ENCODE measurements at places on chromosomes 2 and 18.
A peak's percentile ranks its signal among the peaks of the same experiment; 100 is the strongest.

DNA sequence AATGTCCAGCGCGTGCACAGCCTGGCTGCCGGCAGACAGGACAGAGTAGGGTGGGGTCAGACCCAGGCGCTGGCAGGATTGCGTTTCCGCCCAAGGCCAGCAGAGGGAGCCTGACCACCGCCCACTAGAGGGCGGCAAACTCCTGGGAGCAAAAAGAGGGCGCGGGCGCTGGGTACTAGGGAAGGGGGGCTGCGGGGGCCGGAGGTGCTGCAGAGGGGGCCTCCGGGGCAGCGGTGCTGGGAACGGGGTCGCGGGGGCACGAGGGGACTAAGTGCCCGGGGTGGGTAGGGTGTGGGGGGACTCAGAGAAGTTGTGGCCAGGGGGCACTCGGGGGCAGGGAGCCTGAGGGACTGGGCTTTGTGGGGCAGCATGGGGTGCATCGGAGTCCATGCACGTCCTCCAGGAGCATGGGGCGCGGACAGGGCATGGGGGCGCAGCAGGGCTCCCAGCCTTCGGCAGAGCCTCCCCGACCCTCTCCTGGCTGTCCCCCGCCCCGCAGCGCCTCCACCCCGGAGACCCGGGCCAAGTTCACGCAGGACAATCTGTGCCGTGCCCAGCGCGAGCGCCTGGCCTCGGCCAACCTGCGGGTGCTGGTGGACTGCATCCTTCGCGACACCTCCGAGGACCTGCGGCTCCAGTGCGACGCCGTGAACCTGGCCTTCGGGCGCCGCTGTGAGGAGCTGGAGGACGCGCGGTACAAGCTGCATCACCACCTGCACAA lies 3.2 kb downstream of the TEKT4 start:
- DNase-seq, result peak; percentile 12

- DNase-seq, result no peak
These were observed 87.7 kb downstream of the TGOLN2 start for GRCh38 chr2:85240055-85240454.

- DNase-seq, result no peak
These were observed 95.7 kb upstream of the POU3F3 start for GRCh38 chr2:104758199-104758620.

DNA sequence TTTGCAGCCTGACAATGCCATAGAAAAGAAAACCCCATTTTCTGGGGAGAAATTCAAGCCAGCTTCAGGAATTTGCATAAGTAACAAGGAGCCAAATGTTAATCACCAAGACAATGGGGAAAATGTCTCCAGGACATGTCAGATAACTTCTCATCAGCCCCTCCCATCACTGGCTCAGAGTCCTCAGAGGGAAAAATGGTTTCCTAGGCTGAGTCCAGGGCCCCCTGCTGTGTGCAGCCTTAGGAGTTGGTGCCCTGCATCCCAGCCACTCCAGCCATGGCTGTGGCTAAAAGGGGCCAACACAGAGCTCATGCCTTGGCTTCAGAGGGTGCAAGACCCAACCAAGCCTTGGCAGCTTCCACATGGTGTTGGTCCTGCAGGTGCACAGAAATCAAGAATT lies 63.7 kb upstream of the FANCL start:
- no peak for DNase-seq

- DNase-seq, result no peak
These were observed 49.8 kb downstream of the QPCT start for GRCh38 chr2:37394263-37394662.

DNA sequence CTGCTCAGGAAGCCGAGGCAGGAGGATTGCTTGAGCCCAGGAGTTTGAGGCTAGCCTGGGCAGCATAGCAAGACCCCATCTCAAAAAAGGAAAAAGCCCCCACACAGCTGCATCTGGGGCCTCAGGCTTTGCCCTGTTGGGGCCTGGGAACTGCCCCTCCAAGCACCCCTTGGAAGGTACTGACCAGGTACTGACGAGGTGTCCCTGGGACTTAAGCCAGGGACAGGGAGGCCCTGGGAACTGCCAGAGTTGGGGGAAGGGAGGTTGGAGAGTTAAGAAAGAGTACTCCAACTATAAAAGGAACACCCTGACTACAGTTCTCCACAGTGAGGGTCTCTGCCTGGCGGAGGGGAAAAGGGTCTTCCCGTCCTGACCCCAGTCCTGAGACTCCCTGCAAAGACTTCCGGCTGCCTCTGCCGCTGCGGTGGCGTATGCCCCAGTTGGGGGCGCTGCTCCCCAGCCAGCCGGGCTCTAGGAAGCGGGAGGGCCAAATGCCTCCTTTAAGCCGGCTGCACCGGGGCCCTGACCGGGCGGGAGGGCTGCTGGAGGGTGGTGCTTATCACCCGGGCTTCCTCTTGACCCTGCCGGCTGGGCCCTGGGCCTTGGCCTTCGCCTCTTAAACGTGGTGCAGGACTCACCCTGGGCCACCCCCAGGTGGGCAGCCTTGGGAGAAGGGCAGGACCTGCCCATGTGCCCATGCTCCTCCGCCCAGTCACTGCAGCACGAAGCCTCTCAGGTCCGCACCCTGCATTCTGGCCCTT lies 12.8 kb downstream of the SLC30A3 start:
- DNase-seq, result peak; percentile 29

GRCh38 chr2:60520151-60520876 lies 33.1 kb downstream of the BCL11A start:
- no peak for DNase-seq

- no peak for DNase-seq
These were observed 13.5 kb downstream of the ZBTB7C start for GRCh38 chr18:48395646-48396045.

- DNase-seq, result peak; percentile 15
These were observed 201.4 kb downstream of the SOCS6 start for GRCh38 chr18:70489986-70490933.

DNA sequence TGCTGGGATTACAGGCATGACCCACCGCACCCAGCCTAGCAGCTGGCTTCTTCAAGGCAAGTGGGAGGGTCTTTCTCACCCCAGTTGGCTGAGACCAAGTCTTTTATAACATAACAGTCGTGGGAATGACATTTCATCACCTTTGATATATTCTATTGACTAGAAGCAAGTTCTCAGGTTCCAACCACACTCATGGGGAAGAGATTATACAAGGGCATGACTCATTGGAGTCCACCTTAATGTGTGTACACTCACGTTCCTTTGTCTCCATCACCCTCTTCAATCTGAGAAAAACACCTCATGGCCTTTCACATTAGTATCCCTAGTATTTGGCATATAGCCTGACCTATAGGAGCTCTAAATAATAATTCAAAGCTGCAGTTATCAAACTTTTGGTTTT lies 2.8 kb upstream of the BBS5 start:
- DNase-seq, result no peak

DNA sequence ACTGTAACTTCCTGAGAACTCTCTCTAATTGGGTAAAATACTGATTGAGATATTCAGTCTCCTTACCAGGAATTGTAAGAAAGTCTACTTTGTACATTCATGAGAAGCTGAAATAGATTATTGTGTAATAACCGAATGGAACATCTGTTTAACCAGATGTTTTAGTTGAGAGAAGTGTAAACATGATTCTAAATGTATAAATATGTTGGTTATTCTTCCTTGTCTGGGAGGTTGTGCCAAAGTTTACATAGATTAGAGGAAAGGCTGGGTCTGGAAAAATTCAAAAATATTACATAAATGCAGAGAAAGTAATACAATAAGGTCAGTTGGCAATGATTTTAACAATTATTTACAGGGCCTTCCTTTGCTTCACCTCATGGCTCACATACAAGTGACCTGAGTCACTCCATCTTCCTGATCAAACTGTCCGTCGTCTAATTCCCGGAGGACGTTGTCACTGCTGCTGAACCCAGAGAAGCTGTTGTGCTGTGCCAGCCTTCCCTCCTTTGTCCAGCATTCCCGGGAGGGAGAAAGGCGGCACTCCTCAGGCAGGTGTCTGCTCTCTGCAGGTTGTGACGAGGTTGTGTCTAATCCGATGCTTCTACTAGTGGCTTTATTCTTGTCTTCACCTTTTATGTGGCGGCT lies 55.9 kb downstream of the MOB4 start:
- DNase-seq, result no peak

DNA sequence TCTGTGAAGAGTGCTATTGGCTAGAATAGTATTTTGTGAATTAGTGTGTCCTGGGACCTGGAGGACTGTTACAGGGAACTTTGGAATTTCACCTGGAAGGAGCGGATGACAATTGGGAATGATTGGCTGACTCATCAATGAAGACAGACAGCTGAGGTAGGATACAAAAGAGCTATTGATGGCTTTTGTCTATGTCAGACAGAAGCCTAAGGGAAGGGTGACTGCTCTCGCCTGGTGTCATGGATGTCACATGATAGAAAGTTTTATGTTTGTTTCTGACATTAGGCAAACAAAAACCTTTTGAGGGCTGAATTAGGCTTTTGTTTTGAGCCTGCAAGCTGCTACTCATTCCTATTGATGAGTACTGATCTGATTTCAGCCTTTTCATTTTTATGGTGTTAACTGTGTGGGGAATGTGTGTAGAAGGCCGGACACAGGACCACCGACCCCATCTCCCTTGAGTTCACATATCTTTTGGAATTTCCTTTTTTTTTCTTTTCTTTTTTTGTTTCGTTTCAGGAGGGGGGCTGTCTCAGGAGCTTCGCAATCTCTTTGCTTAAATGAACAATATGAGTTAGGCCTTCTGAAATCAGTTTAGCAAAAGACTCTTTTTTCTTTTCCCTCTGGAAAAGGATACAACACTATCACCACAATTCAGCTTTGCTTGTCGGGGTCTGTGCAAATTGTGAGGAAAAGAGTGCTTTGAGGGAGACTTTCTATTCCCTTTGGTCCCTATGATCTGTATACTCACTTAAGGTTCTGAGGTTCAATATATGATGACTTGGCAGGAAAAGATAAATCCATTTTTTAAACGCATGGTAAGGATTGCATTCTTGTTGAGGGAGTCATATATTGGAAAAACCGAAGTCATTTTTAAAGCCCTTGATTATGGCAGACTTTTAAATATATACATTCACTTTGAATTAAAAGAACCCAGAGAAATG lies 207.9 kb upstream of the FIGN start:
- no peak for DNase-seq

DNA sequence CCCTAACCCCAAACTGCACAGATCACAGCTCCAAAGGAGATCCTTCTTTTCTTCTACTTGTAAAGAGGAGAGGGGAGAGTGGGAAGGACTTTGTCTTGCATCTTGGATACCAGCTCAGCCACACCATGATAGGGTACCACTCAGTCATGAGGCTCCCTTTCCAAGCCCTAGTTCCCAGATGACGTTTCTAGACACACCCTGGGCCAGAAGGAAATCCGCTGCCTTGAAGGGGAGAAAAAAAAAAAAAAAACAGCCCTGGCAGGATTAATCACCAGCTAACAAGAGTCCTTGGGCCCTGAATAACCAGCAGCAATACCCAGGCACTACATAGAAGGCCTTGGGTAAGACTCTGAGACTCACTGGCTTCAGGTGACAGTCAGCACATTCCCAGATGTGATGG lies 36.9 kb downstream of the ST8SIA3 start:
- no peak for DNase-seq

- DNase-seq, result no peak
These were observed 180.3 kb downstream of the EIPR1 start for GRCh38 chr2:3197308-3197707.

DNA sequence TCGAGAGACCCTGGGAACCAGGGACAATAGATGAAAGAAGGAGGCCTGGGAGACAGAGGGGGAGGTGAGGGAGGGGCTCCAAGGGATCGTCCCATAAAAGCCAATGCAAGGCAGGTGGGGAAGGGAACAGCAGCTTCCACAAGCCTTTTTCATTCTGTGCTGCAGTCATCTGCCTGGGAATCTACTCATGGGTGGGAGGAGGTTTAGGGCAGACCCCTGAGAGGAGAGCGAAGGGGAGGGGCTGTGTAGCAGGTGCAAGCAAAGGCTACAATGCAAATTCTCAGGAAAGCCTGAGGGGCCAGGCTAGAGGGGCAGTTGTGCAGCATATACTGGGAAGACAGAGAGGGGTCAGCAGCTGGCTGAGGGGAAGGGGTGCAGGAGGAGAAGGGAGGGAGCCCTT lies 135.4 kb downstream of the SETBP1 start:
- no peak for DNase-seq

- no peak for DNase-seq
These were observed 186.2 kb upstream of the REG3G start for GRCh38 chr2:78839259-78839658.

- DNase-seq, result no peak
These were observed 36.2 kb upstream of the YES1 start for GRCh38 chr18:848062-848861.

Data from central memory CD4-positive, alpha-beta T cell (primary cell).